ENCODE measurements at places on chromosomes 16 and 17.

DNA sequence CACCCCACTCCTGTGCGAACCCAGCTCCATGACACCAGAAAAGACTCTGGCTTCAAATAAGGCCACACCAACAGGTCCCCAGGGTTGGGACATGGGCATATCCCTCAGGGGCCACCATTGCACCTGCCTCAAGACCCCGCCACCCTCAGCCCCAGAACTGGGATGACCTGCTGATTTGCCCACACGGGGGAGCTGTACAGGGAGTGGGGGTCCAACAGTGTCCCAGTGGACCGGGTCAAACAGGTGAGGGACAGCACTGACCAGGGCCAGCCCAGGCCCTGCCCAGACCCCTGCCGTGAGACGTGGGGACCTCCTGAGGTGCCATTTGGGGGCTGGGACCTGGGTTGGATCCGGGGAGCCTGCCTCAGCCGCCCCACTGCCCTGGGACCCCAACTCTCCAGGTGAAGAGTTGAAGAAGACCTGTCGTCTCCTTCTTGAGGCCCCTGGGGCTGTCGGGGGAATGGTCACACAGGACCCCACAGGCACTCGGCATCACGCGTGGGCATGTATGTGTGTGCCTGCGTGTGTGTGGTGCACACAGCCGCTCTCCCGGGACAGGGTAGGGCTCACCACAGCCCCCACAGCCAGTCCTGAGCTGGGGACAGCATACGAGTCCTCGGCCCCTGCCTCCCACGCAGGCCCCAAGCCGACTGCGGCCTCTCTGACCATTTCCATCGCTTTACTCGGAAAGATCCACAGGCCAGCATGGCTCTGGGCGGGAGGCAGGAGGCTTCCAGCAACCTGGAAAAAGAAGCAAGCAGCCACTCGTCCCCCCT, 34.2 kb upstream of the ZNF469 start:
- DNase-seq: no peak

- DNase-seq: no peak
Measured at GRCh38 chr17:74712756-74713155, at the start of gene CD300LF. TSS of gene CD300LF (minus strand) at chr17:74712923. CDS start at chr17:74712866, 57 bp downstream.

- no peak for DNase-seq
Measured at GRCh38 chr16:17353561-17353960, 117.2 kb downstream of the XYLT1 start.

DNA sequence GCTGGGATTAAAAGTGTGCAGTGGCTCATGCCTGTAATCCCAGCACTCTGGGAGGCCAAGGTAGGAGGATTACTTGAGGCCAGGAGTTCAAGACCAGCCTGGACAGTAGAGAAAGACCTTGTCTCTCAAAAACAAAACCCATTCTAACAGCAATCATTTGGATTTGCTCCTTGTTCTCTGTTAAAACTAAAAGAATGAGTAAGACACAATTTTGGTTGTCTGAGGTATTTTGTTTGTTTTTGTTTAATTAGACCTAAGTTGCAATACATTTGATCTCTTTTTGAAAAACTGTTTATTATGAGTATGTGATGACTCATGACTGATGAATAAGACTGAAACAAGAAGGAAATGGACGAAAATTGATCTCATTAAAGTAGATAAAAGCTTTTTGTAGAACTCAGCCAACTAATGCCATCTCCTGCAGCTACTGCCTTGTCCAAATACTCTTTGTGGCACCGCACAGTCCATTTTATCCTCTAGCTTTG, 29.0 kb downstream of the GLG1 start:
- DNase-seq: no peak

DNA sequence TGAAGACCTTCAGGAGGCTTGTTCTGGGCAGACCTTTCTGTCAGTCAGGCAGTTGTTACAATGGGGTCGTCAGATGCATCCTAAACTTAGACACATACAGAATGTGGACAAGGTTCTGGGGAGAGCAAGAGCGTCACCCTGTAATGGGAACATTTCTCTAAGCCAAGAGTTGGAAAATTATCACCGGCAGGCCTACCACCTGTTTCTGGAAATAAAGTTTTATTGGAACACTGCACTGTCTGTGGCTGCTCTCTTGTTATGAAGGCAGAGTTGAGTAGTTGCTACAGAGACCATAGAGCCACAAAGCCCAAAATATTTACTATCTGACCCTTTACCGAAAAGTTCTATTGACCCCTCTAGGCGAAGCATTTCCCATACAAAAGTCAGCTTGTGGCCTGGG, 106.2 kb downstream of the CPPED1 start:
- DNase-seq: no peak

- no peak for DNase-seq
Measured at GRCh38 chr17:18231164-18231563, 5.7 kb downstream of the LLGL1 start.

- no peak for DNase-seq
Measured at GRCh38 chr17:2338315-2338657, 985 bp downstream of the SGSM2 start.

DNA sequence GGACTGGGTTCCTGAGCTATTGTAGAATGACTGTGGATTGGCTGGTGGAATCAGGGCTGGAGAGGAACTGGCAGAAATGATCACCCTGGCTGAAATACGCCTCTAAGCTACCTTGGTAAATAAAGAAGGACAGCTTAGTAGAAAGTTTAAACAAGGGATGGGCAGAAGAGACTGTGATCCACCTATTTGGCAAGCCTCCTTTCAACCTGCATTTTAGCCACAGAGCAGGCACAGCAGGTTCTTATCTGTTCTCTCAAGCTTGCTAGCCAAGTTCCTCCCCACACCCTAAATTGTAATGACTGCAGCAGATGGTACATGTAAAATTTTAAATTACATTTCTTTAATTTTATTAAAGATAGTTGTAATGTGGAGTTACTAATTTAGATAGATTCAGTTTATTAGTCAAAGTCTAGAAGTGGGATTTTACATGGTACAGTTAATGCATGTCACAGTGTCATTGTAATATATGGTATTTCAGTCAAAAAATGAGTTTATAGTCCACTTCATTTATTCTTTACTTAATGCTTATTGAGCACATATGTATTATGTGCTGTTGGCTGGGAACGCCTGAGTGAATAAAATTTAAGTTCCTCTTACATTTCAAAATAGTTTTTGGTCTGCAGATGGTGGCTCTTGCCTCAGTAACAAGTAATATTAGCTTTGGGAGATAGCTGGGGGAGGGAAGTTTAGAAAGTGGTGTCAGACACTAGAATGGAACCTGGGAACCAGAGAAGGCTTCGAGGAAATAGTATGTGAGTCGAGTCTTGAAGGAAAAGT, 11.2 kb downstream of the EPN2 start:
- DNase-seq: no peak

DNA sequence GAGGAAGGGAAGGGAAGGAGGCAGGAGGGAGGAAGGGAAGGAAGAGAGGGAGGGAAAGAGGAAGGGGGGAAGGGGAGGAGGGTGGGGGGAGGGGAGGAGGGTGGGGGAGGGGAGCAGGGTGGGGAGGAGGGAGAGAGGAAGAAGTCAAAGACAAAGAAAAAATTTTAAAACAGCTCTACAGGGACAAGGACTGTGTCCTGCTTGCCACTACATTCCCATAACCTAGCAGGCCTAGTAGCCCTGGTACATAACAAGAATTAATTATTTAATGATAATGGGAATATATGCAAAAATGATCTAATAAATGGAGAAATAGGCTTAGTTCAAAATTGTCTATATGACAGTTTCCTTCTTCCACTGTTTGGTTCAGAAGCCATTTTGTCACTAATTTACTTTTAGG, 47.6 kb upstream of the NOG start:
- DNase-seq: no peak

- no peak for DNase-seq
Measured at GRCh38 chr16:1537138-1537577, 3.7 kb downstream of the TMEM204 start.

GRCh38 chr17:4625181-4625617, 16.3 kb downstream of the ALOX15 start:
- DNase-seq: no peak
